AG04450 (cell line): ENCODE measurements at places on chromosomes 2 and 18.

DNA sequence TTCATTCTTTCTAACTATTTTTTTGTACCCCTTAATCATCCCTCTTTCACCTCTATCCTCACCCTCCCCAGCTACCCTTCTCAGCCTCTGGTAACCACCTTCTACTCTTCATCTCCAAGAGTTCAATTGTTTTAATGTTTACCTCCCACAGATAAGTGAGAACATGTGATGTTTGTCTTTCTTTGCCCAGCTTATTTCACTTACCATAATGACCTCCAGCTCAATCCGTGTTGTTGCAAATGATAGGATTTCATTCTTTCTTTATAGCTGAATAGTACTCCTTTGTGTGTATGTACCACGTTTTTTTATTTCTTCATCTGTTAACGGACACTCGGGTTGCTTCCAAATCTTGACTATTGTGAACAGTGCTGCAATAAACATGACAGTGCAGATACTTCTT, 22.1 kb upstream of the TMEM37 start:
- no peak for DNase-seq

GRCh38 chr2:7924023-7924762, 757.7 kb upstream of the ID2 start:
- DNase-seq, result no peak

DNA sequence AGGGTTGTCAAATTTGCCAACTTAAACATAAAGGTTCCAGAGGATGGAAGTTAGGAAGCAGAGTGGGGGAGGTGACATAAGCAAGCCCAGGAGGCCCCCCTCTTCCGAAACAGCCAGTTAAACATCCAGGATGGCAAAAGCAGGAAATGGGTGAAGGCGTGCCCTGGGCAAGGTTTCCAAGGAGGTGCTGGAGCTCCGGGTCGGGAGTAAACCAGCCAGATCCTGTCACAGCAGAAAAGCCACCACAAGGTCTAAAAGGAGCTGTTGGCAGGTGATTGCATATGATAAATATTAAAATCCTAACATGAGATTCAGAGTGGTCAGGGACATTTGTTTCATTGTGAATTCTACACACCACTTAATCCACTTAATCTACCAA, 572.2 kb upstream of the SALL3 start:
- DNase-seq, result no peak

- DNase-seq, result no peak
Measured at GRCh38 chr2:119823734-119824334, 64.1 kb downstream of the PTPN4 start.

DNA sequence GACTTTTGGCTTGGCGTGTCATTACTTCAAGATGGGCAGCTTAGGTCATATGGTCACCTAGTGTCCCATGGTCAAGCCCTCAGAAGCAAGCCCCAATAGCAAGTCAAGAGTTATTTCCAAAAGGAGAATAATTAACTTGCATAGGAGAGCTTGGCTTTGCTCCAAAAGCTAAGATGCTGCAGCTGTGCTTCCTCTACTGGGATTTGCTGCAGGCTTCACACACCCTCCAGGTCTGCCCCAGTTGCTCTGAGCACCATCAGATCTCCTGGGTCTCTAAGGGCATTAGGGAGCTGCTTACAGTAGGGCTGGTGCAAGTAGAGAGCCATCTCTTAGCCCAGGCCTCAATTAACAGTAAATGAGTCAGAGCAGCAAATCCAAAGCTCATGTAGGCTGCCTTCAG, 46.6 kb downstream of the THUMPD2 start:
- no peak for DNase-seq

GRCh38 chr2:16039055-16039454, 98.7 kb downstream of the MYCN start:
- DNase-seq, result no peak
